ENCODE measurements at places on chromosomes 11 and 22.

DNA sequence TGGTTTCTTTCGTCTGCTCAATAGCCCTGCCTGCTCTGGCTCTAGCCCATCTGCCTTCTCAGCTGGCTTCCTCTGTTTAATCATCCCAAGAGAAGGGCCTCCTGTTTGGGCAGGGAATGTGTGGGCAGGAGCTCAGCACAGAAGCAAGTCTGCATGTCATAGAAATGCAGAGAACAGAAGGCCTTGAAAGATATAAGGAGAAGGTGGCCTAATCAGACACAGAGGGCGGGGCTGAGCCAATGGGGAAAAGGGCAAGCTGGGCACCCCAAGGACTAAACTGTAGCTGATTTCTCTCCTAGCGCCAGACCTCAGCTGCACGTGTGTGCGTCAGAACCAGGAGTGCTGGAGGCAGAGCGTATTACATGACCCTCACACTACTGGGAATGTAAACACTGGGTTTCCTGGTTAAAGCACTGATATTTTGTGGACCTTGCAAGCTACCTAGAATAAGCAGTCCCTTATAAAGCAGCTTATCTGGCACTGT, 7.6 kb upstream of the CCKBR start:
- no peak for DNase-seq

GRCh38 chr11:125995313-125995712, 49.5 kb downstream of the VSIG10L2 start:
- no peak for DNase-seq

GRCh38 chr22:49826603-49827270, 936 bp downstream of the BRD1 start:
- DNase-seq, result peak; percentile 29

- DNase-seq, result no peak
Observed at GRCh38 chr11:111349191-111349695, 29.8 kb downstream of the POU2AF1 start.

DNA sequence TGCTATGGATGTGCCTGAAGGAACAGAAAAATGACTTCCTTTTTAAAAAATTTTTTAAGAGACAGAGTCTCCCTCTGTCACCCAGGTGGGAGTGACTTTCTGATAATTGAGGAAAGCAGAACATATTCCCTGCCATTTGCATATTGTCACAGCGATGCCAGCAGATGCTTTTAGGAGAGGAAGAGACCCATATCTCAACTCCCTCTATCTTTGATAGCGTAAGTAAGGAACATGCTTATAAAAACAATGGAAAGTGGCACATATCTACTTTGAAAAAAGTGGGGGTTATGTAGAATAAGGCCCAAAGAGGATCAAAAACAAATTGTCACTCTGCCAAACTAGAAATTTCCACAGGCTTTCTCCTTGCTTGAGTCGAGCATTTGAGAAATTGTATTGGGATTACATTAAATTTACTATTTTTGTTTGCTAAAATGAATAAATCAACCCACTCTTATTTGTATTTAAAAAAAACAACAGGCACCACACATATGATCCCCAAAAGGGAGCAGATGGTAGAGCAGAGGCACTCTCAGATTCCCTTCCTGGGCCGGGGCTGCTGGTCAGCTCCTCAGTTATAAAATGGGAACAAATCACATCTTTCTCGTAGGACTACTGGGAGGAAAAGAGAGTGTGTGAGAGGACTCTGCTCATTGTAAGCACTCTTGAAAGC, 68.8 kb upstream of the TSPAN18 start:
- no peak for DNase-seq

DNA sequence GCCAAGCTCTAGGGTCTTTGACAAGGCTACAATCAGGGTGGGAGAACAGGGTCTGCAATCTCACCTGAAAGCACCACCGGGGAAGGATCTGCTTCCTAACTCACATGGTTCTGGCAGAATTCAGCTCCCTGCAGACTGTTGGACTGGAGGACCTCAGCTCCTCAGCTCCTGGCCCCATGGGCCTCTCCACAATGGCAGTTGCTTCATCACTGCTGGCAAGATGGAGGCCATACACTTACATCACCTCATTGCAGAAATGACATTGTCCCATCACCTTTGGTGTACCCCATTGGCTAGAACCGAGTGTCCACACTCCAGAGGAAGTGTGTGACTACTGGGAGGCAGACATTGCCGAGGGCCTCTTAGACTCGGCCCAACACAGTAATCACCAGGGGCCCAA, 20.9 kb upstream of the MPPED1 start:
- DNase-seq, result no peak

- DNase-seq, result peak; percentile 90
Observed at GRCh38 chr11:4094348-4095291, at the start of gene RRM1. Gene RRM1, plus strand, starts transcription at chr11:4094799. Its CDS starts 214 bp downstream, at chr11:4095013.

DNA sequence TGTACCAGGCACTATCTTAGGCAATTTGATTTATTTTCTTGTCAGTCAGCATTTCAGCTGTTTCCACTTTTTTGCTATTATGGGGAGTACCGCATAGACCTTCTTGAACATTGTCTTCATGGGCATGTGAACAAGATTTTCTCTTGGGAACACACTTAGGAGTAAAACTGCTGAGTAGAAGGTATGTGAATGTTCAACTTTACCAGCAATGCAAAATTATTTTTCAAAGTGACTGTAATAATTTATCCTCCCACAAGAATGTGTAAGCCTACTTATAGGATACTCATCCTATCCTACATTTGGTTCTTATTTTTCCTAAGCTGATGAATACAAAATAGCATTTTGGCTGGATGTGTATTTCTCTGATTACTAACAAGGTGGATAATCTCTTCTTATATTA, 132.0 kb upstream of the NAV2 start:
- DNase-seq, result no peak

GRCh38 chr22:38267086-38267485, 5.7 kb downstream of the TMEM184B start:
- peak; percentile 47 for DNase-seq

DNA sequence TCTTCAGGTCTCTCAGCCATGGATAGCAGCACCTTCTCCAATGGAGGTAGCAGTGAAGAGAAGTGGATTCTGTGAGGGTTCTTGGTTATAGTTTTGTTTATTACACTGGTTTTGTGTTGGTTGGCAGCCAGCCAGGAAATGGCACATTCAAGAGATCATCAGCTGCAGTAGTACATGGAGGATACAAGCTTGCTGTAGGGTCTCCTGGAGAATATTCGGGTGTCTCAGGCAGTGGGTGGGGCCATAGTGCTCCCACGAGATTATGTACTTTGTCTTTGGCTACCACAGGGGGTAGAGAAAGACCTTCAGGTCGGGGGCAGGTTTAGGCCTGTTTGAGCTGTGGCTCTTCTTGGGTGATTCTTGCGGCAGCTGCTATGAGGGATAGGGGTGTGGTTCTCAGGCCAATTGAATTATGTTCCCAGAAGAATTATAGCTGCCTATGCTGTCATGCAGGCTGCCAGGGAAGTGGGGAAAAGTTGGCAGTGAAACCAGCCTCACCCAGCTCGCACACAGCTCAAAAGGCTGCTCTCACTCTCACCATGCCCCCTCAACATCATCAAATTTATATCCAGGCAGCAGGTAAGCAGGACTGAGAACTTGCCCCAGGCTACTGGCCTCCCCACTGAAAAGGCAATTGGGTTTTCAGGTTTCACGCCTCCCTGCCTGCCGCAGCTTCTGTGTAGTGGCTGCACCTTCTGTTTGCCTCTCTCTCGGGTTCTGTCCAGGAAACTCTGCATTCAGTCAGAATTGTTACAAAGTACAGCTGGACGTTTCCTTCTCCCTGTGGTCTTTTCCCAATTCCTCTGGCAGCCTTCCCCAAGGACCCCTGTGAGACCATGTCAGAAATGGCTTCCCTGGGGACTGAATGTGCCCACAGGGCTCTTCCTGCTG, 435.5 kb downstream of the LUZP2 start:
- DNase-seq, result no peak

- no peak for DNase-seq
Observed at GRCh38 chr22:37455896-37456295, 28.6 kb upstream of the ELFN2 start.

GRCh38 chr11:114262681-114263512, 33.3 kb upstream of the NNMT start:
- DNase-seq, result peak; percentile 35

DNA sequence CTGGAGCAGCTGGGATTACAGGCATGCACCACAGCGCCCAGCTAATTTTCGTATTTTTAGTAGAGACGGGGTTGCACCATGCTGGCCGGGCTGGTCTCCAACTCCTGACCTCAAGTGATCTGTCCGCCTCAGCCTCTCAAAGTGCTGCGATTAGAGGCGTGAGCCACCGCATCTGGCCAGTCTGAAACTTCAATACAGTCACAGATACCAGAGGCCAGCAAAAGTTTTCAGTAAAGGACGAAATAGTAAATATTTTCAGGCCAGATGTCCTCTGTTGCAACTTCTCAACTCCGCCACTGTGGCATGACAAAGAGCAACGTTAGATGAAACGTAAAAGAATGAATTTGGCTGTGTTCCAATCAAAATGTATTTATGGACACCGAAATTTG, 403.6 kb downstream of the MN1 start:
- no peak for DNase-seq

DNA sequence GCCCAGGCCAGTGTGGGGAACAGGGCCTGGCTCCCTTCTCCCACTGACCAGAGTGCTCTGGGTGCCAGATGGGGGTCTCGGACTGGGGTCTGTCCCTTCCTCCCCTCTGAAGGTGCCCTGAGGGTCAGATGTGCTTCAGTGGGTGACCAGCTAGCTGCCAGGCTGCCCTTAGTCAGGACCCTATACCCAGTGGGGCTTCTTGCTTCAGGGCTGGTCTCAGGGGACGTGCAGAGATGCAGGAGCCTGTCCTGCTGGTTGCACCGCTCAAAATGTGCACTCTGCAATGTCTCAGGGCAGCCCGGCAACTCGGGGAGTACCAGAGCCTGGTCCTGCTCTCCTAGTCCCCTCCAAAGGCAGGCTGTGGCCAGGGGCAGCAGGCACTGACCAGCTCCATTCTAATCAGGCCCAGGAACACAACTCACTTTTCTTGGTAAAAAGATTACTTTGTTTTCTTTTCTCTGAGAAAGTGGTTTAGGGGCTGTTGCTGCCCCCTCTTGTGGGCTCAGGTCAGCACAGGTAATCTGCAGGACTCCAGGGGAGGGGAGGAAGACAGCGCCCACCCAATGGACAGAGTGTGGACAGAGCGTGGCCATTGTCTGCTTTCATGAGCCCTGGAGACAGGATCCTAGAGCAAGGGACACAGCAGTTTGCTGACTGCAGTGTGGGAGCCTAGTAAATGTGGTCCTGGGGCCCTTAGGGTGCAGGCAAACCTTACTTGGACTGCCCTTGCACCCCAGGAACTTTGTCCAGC, 80.9 kb downstream of the MED15 start:
- DNase-seq, result no peak

DNA sequence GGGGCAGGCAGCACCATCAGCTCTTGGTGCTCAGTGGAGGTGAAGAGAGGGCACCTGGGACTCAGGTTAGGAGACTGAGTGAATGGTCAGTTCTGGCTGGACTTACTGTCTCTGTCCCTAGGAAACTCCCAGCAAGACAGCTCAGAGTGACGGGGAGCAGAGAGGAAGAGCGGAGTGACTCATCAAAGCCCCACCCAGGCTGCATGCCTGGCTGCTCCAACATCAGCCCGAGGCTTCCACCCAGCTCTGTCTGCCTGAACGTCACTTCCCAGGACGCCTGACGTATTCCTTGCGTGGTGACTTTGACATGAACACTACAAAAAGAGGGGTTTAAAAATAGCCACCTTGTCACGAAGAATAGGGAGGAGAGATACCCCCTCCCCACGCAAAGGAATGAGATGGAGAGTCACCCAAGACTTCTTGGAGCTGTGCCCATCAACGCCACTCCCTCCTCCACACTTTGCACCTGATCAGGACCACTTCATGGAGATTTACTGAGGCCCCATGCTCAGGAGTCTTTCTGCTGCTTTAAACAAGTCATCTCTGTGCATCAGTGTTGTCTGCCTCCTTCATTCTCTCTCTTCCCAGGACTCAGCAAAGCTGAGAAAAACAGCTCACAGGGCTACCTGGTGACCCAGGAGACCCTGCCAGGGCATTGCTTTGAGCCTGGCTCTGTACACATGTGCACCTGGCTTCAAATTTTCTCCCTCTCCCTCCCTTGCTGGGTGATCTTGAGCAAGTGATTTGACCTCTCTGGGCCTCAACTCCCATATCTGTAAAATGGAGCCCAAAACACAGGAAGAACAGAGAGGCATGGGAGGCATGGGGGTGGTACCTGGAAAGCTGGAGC, 83.1 kb downstream of the MN1 start:
- DNase-seq, result no peak

DNA sequence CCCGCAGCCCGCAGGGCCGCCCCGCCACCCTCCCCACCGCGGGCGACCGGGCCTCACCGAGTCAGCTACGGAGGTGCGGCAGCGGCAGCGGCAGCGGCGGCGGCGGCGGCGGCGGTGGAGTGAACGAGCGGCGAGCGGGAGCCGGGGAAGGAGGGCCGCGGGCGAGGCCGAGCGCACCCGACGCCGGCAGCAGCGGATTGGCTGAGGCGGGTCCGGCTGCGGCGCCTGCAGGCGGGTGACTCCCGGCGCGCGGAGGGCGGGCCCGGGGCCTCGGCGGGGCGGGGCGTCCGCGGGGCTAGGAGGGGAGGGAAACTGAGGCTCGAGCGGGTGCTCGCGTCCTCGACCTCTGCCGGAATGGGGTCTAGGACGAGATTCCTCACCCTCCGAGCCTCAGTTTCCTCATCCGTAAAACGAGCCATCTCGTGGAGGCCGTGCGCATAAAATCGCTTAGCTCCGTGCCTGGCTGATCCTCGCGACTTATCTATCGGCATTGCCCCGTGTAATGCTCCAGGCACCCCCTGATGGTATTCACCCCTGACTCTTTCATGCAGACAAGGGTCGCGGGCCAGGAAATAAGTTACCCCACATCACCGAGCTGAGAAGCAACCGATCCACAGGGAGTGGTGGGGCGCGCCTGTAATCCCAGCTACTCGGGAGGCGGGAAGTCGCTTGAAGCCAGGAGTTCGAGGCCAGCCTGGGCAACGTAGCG, at the start of gene CPT1A:
TSS of gene CPT1A (minus strand) at position 199 of the 709 bp plus-strand sequence. CDS start 26,442 bp downstream, outside the sequence.
- DNase-seq, result peak; percentile 51

DNA sequence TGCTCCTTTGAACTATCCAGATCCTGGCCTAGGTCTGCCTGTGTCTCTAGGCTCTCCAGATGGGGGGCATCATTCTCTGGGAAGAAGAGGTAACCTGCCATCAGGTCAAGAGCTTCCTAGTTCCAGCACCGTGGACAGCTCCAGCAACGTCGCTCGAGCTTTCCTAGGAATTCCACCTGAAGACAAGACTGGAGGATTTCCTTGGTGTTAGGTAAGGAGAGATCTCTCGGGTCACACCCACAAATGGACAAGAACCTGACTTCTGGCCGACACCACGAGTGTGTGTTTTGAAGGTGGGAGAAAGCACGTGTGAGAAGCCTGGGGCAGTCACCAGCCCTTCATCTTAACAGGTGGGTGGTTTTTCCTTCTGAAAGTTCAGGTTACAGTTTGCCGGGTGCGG, 1.2 kb downstream of the PRG3 start:
- DNase-seq, result no peak

- no peak for DNase-seq
Observed at GRCh38 chr22:26406118-26406517, 22.9 kb upstream of the ASPHD2 start.

GRCh38 chr11:65551572-65552387, 6.4 kb downstream of the LTBP3 start:
- DNase-seq, result peak; percentile 42

Measured in stimulated activated naive CD4-positive, alpha-beta T cell (primary cell).